ENCODE measurements at places on chromosomes 7 and 10.

DNA sequence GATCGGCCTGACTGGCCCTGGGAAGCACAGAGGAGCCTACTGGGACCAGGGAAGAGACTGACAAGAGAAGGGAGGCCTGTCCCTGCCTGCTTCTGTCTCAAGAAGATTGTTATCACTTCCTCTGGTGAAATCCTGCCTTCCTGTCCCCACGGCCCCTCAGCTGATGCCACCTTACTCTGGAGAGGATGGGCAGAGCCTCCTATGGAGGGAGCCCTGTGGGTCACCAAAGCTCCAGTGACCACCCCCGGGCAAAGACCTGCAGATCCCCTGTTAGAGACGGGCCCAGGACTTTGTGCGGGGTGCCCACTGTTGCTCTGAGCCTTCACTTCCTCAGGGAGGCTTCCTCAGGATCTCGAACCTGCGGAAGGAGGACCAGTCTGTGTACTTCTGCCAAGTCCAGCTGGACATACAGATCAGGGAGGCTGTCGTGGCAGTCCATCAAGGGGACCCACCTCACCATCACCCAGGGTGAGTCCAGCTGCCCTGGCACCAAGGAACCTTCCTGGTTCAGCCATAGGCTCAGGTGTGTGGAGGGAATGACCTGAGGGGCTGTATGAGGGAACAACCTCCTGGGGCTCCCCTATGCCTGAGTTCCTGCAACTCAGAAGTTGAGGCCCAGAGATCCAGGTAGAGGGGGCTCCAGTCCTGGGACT, 1.4 kb upstream of the PILRB start:
- no peak for DNase-seq

GRCh38 chr10:46237815-46238510, 48.8 kb upstream of the ANTXRL start:
- no peak for DNase-seq

GRCh38 chr10:104664205-104664604, 23.1 kb downstream of the SORCS3 start:
- no peak for DNase-seq

DNA sequence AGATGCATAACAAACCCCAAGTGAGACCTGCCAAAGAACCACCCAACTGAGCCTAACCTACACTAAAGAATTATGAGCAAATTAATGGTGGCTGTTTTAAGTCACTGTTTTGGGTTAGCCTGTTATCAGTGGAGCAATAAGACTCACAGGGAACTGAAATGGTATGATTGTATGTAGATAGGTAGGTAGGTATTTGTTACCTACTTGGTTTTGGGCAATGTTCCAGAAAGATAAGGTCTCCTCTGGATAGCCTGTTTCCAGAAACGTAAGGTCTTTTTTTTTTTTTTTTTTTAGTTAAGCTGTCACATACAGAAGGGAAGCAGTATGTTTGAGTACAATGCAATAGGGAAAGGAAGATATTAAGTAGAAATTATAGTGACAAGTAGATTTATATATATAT, 47.6 kb downstream of the PSMC2 start:
- no peak for DNase-seq

- DNase-seq = no peak
Measured at GRCh38 chr10:108957681-108958080, 965.6 kb downstream of the XPNPEP1 start.

- DNase-seq = no peak
Measured at GRCh38 chr7:617614-618538, 98.2 kb upstream of the PDGFA start.

DNA sequence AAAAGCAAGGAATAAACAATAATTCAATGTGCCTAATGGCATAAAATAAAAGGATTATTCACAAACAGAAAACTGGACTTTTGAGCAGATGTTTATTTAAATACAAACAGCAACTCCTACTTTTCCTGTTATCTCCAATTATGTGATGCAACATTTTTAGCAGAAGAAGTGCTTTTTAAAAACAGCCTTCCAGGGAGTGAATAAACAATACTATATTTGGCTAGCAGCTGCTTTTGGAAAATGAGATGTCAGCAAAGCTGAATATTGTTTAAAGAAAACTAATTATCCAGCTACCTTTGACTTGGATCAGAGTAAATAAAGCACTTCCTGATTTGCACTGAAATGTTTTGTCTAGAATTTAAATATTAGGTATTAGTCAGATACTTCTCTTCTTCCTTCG, 23.2 kb downstream of the CDK1 start:
- DNase-seq = no peak

- DNase-seq = peak; percentile 48
Measured at GRCh38 chr7:149669121-149669818, 104.1 kb downstream of the ZNF467 start.

GRCh38 chr7:132800522-132800921, 224.3 kb upstream of the PLXNA4 start:
- no peak for DNase-seq

- DNase-seq = no peak
Measured at GRCh38 chr7:69187824-69188333, 410.4 kb upstream of the AUTS2 start.

- DNase-seq = no peak
Measured at GRCh38 chr7:34242391-34242790, 337.1 kb downstream of the BMPER start.

GRCh38 chr10:116251602-116252395, 21.2 kb downstream of the GFRA1 start:
- DNase-seq = no peak

- DNase-seq = no peak
Measured at GRCh38 chr10:116763440-116763839, 21.1 kb upstream of the HSPA12A start.

GRCh38 chr10:74453169-74453568, 302.1 kb downstream of the ADK start:
- no peak for DNase-seq

GRCh38 chr10:117477961-117478670, 64.4 kb upstream of the EMX2 start:
- DNase-seq = peak; percentile 87

DNA sequence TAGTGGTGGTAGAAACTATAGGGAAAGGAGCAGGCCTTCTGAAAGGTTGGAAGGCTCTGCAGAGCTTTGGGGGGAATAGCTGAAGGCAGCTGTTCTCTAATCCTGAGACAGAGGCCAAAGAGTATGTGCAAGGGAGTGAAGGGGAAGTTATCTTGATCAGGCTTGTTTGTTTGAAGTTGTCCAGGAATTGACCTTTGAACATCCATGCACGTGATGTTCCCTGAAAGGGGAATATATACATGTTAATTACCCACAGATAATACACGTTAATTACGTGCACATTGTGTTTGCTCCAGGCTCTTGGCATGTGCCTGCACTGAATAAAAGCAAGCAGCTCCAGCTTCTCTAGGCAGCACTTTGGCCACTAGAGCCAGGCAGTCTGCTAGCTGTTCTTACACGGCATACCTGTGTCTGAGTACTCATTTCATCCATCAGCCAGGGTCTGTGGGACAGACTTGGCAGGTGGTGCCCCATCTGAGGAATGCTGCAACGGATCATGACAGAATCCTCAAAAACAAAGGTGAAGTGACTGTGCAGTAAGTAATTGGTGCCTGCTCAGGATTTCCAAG, 18.0 kb upstream of the STARD3NL start:
- DNase-seq = no peak

DNA sequence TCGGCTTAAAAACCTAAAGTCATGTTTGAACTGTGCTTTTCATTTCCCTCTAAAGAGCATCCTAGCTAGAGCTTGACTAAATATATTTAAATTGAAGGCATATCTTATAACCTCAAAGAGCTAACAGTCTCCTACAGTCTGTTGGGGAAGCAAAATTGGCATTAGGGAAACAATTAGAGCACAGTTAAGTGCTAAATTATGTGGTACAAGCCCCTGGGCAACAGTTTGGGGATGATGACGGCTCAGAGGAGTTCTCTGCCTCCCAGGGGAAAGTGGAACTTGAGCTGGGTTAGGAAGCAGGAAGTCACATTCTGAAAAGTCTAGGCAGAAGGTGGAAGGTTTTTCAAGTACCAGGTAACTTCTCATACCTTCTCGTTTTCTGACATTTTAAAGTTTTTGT, 18.6 kb upstream of the GOT1 start:
- DNase-seq = no peak

- DNase-seq = no peak
Measured at GRCh38 chr10:72234560-72235095, 18.6 kb upstream of the ASCC1 start.

DNA sequence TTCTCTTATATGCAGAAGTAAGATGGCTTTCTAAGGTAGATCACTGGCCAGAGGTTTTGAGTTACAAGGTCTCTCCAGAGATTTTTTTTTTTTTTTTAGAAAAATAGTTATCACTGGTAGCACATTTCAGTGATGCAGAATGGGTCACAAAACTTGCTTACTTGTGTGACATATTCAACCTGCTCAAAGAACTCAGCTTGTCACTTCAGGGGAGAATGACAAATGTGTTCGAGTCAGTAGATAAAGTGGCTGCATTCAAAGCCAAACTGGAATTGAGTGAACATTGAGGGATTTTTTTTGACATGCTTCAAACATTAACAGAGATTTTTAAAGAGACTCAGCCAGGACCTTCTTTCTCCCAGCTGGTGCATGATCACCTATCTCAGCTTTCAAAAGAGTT, 33.4 kb downstream of the PHTF2 start:
- no peak for DNase-seq

DNA sequence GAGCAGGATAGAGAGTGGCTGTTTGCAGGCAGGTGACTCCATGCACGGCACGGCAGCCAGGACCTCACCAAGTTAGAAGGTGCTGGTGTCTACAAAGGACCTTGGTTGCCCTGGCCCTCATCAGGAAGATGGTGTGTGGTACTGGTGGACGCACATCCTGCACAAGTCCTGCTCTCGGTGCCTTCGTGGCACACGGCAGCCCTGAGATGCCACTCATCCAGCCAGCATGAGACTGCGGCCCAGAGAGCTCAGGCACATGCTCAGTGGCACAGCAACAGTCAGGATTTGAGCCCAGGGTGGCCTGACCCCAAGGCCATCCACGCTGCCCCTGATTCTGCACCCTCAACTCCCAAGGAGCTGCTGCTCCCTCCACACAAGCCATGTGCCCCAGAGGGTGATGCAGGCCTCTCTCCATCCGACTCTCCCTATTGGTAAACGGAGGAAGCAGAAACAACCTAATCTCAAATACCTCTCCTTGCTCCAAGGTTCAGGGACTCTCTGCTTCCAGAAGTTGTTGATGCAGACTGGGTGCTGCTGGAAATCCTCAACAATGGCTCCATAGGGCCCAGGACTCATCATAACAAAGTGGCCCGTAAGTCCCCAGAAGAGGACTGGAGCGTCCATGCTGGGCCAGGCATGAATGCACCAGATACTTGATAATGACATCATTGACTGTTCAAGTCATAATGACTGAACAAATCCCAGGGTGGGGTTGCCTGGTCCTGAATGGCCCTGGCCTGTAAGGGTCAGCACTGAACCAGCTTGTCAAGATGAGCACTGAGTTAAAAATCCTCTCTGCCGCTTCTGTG, 93.6 kb downstream of the ARHGAP22 start:
- no peak for DNase-seq
